ENCODE measurements at places on chromosomes 1 and 21. TPM values are rescaled to one million over a fixed set of nuclear protein-coding genes. Genes with fewer than 3 reads are reported as not detected.
A peak's percentile ranks its signal among the peaks of the same experiment; 100 is the strongest.

DNA sequence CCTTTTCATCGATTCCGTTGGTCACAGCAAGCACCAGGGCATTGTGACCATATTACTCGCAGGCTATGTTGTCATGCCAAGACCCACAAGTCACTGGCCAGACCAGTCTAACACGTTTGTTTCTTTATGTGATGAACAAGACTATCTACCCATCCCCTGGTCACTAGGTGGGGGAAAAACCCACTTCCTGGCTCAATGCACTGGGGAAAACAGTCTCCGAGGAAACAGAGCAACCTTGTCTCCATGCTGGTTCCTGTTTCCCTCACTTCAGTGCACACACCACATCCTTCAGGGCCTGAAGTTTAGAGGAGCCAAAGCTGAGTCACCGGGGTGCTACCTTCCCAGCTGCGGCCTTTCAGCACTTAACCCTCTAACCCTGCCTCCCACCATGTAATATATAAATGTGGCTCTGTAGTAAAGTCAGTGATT is 20.9 kb downstream of the ERICH3 start:
- DNase-seq, result peak; percentile 26

DNA sequence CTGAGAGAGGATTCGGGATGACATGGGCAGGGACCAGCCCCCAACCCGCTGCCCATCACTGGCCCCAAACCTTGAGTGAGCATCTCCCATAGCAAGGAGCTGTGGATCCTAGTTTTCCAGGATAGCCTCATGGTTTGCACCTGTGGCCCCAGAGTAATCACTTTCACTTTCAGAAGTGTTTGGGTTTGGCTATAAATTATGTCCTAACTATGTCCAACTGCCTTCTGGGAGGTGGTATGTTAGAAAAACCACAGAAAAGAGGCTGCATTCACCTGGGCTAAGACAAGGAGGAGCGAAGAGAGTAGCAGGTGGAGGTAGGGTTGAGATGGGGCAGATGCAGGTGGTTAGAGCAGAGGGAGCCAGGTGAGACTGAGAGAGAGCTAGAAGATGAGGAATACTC is 19.4 kb upstream of the CLIC6 start:
- no peak for DNase-seq

DNA sequence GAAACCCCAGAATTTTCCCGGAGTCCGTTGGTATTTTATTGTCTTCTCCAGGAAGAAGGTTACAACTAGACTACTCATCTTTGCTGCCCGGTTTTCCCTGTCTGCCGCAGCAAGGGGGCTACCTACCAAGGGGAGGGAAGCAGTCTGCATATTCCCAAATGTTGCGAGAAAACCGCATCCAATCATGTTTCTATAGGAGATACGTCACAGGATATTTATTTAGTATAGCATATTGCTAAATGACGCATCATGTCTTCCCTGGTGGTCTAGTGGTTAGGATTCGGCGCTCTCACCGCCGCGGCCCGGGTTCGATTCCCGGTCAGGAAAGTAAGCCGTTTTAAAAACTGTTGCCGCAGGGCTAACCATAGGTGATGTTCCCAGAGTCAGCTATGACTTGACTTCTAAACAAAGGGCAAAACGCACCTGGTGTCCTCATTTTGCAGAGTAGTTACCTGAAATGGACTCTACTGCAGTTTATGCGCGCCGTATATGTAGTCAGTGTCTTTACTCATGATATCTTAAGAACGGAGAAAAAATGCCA is 15.2 kb upstream of the ZNF692 start:
- DNase-seq, result peak; percentile 94

DNA sequence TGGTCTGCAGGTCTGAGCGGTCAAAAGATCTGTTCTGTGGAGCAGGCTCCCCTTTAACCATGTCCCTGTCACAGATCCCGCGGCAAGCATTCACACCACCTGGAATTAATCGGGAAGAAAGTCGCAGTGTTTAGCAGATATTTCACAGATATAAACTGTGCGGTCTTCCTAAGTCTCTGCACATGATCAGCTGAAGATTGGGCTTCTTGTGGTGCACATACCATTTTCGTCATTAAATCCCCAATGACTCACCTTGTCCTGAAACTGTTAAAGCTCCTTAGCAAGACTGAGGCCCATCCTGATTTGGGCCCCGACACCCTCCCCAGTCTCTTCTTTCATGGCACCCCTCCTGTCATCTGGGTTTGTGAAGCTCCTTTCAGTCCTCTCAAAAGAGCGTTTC is 158.8 kb downstream of the KIF26B start:
- no peak for DNase-seq

GRCh38 chr1:89836252-89837035 is 15.6 kb downstream of the LRRC8D start:
- DNase-seq, result no peak

DNA sequence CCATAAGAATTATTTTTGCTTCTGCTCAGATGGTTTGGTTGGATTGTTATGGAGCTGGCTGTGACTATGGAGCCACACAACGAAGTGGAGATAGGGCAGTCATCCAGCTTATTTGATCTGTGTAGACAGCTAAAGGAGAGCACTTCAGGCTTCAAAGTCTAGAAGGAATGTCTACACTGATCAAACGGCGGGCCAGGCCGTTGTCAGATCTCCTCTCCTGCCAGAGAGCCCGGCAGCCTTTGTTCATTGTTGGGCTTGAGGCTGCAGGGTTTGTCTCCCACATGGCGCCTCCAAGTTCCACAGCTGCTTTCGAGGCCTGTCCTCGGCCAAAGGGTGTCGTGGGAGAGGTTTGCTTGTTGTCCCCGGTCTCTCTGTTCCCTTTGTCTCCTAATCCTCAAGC is 2.8 kb upstream of the STMN1 start:
- no peak for DNase-seq

- no peak for DNase-seq
Observed at GRCh38 chr1:160066829-160067745, 2.9 kb downstream of the KCNJ10 start.

Gene PUSL1
- 5.9 TPM for total RNA-seq

Gene OR2L13
- total RNA-seq, result not detected
